ENCODE measurements at places on chromosomes 13 and 19. TPM values are rescaled to one million over a fixed set of nuclear protein-coding genes. Genes with fewer than 3 reads are reported as not detected.
A peak's percentile ranks its signal among the peaks of the same experiment; 100 is the strongest.

GRCh38 chr13:91596842-91597241, 198.4 kb downstream of the GPC5 start:
- no peak for DNase-seq

- no peak for DNase-seq
Observed at GRCh38 chr13:48875047-48875446, 100.7 kb upstream of the FNDC3A start.

DNA sequence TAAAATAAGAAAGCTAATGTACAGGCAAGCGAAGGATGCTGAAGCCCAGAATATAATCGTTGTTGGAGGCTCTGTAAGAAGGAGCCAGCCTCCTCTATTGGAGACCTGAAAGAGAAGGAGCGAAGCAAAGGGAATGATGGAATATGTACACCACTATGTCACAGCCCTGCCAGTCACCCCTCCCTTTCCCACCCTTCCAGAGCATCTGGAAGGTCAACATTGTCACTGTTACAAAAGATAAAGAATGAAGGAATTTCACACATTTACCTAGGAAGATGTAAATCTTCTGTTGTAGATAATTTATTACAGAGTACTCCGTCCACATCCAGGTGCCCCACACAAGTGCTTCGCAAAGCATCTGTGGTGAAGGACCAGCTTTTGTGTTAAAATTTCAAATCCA, 39.7 kb upstream of the SACS start:
- DNase-seq: no peak

DNA sequence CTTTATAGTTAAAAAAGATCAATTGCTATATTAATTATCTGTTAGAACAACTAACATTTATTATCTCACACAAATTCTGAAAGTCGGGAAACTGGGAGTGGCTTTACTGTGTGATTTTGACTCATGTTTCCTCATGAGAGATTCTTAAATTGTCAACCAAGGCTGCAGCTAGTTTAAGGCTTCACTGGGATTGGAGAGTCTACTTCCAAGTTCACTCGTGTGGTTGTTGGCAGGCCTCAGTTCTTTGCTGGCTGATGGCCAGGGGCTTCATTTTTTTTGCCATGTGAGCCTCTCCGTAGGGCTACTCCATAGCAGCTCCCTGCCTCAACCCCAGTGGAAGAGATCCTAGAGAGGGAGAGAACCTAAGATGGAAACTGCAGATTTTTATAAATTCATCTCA, 24.5 kb upstream of the LPAR6 start:
- DNase-seq: peak; percentile 67

GRCh38 chr19:24033963-24034342, 53.0 kb upstream of the ZNF254 start:
- DNase-seq: peak; percentile 76

GRCh38 chr13:30418075-30418716, 4.1 kb upstream of the UBE2L5 start:
- no peak for DNase-seq

- DNase-seq: no peak
Observed at GRCh38 chr13:51800486-51800885, 3.5 kb downstream of the DHRS12 start.

GRCh38 chr19:22030680-22031079, 19.9 kb upstream of the ZNF208 start:
- no peak for DNase-seq

DNA sequence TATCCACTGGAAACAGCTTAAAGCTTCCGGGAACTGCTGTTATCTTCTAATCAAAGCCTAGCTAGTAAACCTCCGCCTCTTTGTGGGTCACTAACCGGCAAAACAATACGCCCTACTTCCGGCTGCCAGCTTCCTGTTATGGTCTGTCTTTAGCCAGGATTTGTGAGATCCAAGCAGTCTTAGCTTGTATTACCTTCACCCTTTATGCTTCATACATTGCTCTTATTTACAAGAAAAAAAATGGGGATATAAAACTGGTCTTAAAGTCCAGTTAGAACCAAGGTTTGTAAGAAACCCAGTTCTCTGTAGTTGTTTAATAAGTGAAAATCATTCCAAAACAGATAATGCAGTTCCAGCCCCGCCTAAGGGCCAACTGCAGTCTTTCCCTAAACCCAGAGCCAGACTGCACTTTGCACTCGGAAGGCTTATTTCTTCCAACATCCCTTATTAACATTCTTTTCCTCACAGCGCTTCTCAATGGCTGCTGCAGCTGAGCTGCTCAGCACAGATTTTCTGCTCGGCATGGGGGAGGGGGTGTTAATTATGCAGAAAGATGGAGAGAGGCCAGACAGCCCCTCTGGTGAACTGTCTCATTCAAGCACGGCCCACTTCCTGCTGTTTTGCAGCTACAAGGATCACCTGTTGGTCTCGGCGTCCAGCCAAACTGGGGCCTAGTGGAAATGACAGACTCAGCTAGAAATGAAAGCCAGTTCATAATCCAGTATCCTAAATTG, 368.4 kb downstream of the KLF12 start:
- DNase-seq: peak; percentile 81

- DNase-seq: peak; percentile 3
Observed at GRCh38 chr13:93603043-93603442, 376.4 kb downstream of the GPC6 start.

DNA sequence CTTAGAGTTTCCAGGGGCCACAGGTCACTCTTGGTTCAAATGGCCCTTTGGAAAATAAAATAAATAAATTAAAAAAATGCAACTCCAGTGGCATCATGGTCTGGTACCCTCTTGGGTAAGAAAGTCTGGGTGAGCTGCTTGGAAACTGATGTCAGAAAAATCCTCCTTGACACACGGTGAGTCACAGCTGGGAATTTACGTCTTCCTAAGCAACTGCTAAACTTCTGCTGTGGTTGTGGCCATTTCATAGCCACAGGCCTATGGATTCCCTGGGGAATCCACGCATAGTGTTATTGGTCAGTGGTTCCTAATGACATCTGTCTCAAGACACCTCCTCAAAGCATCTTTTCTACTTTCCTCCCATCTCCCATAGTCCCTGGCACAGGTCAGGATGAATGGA, 220.8 kb downstream of the COG6 start:
- no peak for DNase-seq

GRCh38 chr19:45446295-45446694, 21.5 kb upstream of the FOSB start:
- DNase-seq: no peak

DNA sequence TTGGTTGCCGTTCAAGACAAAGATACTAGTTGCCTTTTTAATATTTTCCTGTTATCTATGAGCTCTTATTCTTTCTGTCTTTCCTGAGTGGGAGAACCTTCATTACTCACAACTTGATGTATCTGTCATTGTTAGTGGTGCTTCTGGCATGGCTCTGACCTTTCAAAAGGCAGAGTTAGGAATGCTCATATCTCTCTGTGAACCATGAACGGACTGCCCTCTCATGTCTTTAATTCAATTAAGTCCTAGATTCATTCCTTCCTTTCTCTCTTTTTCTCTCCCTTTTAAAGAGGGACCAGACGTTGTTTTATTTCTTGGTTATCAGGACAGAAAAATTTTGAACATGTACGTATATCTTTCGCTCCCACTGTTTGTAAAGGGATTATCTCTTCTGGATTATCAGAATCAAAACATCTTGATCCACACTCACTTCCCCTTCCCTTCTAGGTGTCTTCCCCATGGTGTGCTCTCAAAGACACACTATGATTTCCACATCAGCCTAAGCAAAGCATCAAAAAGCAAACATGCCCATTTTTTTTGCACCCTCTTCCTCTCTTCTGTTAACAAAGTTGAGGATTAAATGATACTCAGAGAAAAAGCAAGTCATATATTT, 90.3 kb downstream of the LRCH1 start:
- no peak for DNase-seq

GRCh38 chr13:30465343-30465592, 468 bp downstream of the HMGB1 start:
- DNase-seq: no peak

DNA sequence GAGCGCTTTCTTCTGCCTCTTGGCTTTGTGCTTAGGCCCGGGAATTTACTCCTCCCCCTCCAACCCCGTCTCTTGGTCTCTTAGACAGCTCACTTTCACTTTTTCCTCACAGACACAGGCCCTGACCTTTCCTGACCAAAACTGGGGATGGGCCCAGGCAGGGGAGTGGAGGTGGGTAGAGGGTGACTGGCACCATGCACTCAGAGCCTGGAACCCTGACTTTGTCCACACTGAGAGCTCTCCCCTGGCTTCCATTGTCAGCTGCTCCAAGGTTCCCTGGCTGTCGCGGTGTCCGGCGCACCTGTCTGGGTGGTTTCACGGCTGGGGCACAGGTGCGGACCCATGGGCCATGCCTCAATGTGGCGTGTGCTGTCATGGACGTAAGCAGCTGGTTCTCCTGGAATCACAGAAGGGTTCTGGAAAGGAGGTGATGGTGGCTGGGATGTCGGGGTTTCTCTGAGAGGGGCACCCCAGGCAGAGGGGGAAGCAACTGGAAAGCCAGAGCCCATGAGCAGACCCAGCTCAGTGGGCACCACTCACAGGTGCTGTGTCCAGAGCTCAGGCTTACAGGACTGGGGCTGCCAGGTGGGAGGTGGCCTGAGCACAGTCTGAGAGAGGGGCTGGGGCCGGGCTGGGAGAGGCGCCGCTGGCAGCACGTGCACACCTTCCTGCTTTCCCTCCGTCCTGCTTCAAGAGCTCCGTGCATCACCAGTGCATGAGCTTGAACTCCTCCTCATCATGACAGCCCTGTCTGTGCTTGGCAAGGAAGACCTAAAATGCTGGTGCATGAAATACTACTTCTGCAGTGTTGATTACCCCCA, 28.0 kb upstream of the C1QTNF9 start:
- DNase-seq: peak; percentile 22

Gene BORA
- 3.5 TPM for total RNA-seq

Gene NCR1
- total RNA-seq: not detected

Gene RAB3A
- total RNA-seq: 2.2 TPM

Gene EDNRB
- 15.8 TPM for total RNA-seq

All from stomach (tissue), 19 donors.